WTC11 (cell line): ENCODE measurements at places on chromosomes 16 and 17. TPM values are rescaled to one million over a fixed set of nuclear protein-coding genes. Genes with fewer than 3 reads are reported as not detected.

GRCh38 chr16:3484318-3485096, 10.8 kb downstream of the C16orf90 start:
- H3K27me3 ChIP-seq = no peaks in the 10 kb centered on the region
- H3K4me1 ChIP-seq = peaks cover 10% of the 10 kb centered on the region
- H3K27ac ChIP-seq = no peak overlapping the region
- H3K36me3 ChIP-seq = peaks cover 36% of the 10 kb centered on the region
- no peak for DNase-seq
- H3K4me3 ChIP-seq = no peak overlapping the region

DNA sequence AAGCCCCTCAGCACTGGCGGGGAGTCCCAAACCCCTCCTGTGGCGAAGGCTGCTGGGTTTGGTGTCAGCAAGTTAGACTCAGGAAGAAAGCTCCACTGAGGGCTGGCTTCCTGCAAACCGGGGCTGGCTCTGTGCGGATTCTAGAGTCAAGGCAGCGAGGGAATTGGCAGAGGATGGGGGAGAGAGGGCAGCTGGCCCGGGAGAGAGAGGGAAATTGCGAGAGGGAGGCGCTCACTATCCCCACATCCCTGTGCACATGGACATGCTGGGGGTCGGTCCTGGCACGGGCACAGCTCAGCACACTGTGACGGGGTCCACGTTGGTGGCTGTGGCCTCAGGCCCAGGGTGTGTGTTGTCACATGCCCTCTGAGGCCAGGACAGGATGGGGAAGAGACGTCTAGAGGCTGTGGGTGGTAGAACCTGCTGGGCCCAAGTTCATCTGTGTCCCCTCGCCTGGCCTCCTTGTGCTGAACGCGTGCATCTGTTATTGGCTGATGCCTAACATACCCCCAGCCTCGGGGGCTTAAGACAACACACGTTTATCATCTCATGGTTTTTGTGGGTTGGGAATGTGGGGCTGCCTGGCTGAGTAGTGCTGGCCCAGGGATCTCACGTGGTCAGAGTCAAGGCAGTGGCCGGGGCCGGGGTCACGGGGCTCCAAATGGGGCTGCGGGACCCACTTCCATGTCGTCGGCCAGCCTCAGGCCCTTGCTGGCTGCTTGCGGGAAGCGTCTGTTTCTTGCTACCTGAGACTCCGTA, 16.7 kb upstream of the JPH3 start:
- H3K4me3 ChIP-seq = no peak overlapping the region
- no peak for DNase-seq
- peaks cover 27% of the 10 kb centered on the region for H3K4me1 ChIP-seq
- no peak overlapping the region; the same call in 1 of the 2 replicates for H3K27ac ChIP-seq
- H3K27me3 ChIP-seq = peaks cover 5% of the 10 kb centered on the region; the same call in 1 of the 2 replicates
- no peaks in the 10 kb centered on the region for H3K36me3 ChIP-seq

GRCh38 chr17:47884905-47885730, 10.9 kb upstream of the SP2 start:
- H3K36me3 ChIP-seq = no peaks in the 10 kb centered on the region
- peaks cover 17% of the 10 kb centered on the region for H3K4me1 ChIP-seq
- no peak overlapping the region for H3K27ac ChIP-seq
- no peak for DNase-seq
- peaks cover 9% of the 10 kb centered on the region for H3K27me3 ChIP-seq

DNA sequence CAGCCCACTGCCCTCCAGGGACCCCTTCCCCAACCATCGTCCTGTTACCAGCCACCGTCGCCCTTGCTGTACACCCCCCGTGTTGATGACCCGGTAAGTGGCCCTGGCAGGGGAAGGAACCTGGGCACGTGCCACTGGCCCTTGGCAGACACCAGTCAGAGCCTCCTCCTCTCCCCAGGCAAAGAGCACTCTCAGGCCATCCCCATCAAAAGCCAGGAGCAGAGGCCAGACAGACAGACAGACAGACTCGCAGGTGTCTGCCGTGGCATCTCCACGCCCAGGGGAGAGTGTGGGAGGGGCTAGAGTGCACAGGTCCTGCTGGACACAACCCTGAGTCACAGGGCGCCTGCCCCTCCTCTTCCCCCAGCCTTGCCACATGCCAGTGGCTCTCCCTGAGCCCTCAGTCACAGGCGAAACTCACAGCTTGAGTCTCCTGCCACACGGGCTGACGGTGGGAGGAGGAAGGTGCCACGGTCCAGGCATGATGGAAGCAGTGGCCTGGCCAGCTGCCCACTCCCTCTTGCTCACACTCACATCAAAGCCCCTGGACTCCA, 7.8 kb downstream of the CLCN7 start:
- no peak overlapping the region for H3K27ac ChIP-seq
- H3K4me3 ChIP-seq = no peak overlapping the region
- no peaks in the 10 kb centered on the region for H3K27me3 ChIP-seq
- no peaks in the 10 kb centered on the region for H3K36me3 ChIP-seq
- no peak for DNase-seq
- no peaks in the 10 kb centered on the region for H3K4me1 ChIP-seq

DNA sequence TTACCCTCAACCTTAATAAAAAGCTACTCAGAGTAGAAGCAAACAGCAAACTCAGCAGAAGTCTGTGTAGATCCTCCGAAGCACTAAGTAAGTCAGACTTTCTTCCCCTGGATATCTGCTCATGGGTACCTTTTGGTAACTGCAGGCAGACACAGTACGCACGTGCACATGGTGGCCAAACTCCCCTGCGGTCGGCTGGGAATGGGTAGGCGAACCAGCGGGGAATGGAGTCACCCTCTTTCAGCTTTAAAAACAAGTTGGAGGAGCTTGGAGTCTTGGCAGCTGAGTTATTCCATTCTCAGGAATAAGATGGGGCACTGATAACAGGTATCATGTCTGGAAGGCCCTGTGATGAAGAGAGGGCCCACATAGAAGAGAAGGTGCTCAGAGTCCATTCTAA, 16.3 kb downstream of the CYB561 start:
- DNase-seq = no peak
- H3K4me1 ChIP-seq = peaks cover 35% of the 10 kb centered on the region
- H3K27me3 ChIP-seq = no peaks in the 10 kb centered on the region
- no peak overlapping the region for H3K4me3 ChIP-seq

CHST6 gene
- 20.2 to 23.2 TPM (median 23.1 TPM) in 3 replicates for total RNA-seq

KRT23 gene
- not detected in 3 replicates for total RNA-seq
